T47D (cell line): ENCODE measurements at places on chromosomes 2 and 18.
A peak's percentile ranks its signal among the peaks of the same experiment; 100 is the strongest.

- DNase-seq: no peak
Measured at GRCh38 chr2:230137902-230138539, 69.3 kb upstream of the SLC16A14 start.

DNA sequence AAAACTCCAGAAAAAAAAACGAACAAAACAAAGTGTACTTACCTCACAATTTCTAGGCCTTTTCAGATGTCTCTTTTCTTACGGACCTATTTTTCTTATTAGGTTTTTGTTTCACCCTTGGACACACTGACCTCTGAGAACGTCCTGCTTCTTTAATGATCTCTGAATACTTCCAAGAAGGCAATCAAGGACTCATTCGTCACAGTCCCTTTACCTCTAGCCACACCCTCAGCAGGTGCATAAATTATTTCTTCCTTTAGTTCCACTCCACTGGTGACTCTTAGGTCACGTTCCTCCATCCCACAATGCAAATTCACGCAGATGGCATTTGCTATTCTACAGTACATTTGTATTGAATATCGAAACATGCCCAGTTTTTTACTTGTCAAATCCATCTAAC lies 21.9 kb downstream of the PELI1 start:
- DNase-seq: no peak

- no peak for DNase-seq
Measured at GRCh38 chr2:222698276-222698675, 26.8 kb downstream of the MOGAT1 start.

DNA sequence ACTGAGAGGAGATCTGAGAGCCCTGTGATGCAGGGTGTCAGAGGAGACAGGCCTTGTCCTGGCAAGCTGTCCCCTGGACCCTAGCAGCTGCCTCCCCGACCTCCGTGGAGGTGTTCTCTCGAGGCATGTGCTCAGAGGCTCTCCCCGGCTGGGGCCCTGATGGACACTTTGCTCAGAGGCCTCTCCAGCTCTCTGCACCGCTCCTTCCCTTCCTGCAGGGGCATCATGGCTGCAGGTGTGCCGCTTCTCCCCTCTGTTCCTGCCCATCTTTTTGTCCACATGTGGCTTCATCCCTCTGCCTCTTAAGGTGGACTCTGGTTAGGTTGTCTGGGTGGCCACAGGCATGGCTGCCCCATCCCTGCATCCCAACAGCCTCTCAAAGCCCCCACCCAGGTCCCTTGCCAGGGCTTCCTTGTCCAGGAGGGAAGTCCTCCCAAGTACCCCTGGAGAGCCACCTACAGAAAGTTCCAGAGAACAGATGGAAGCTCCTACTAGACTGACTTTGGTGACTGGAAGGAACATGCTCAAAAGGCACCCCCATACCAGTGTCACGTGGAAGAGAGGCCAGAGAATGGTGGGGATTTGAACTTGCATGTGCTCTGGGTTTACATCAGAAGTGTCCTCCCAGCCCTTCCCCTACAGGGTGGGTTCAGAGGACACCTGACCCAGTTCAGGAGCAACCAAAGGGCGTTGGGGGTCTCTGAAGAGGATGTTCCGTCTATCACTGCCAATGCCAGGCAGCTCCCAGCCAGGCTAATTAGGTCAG lies 120.4 kb downstream of the KLHL29 start:
- DNase-seq: no peak

DNA sequence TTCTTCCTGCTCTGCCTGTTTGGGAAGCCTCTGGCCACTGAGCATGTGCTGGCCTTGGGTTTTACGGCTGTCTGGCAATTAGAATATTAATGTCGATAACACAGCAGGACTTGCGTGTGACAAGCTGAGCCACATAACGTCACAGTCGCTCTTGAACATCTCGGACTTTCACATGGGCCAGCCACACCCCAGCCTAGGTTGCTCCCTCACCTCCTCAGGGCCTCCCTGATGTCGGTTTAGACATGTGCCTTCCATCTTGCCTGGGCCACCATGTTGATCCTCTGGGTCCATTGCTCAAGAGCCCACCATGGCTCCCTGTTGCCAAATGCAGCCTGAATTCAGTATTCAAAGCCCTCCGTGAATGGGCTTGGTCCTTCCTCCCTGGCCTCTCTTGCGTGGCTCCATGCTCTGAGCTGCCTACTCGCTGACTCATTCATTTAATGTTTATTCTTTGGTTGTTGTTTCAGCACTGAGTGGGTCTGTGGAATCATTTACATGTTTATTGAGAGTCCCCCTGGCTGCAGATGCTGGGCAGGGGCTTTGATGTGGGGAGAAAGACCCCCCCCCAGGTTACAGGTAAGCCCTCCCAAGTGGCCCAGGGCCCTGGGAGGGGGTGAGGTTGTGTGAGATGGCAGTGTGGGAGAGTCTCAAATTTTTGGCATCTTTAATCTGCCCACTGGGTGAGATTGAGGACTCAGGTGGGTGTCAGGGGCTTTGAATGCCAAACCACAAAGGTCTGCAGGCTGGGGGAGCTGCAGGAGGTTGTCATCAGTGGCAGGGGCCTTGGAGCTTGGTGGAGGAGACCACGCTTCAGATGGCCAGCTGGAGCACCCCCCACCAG lies 62.0 kb downstream of the ODC1 start:
- DNase-seq: no peak

GRCh38 chr2:157441072-157441454 lies 2.8 kb downstream of the CYTIP start:
- no peak for DNase-seq

DNA sequence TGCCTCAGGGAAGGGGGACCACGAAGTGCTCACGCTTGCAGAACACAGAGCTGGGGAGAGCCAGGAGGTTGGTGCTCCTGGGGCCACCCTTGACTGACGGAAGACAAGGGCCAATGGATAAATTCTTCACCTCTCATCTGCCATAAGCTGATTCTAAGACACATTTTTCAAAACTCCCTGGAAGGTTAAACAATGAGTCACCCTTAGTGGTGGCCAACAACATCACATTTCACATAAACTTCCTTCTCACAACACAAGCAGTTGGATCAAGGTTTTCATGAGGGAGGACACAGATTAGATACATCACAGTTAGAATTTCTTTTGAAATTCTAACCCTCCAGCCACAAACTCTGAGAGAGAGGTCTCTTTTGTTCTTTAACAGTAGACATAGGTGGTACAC lies 713.6 kb upstream of the POU3F3 start:
- no peak for DNase-seq

- DNase-seq: no peak
Measured at GRCh38 chr2:161033059-161033660, 127.1 kb upstream of the TANK start.

- DNase-seq: no peak
Measured at GRCh38 chr2:155145758-155146229, 447.3 kb downstream of the KCNJ3 start.

GRCh38 chr18:54845787-54846186 lies 17.5 kb downstream of the RAB27B start:
- no peak for DNase-seq

- DNase-seq: no peak
Measured at GRCh38 chr18:36281936-36282335, 15.6 kb upstream of the FHOD3 start.

DNA sequence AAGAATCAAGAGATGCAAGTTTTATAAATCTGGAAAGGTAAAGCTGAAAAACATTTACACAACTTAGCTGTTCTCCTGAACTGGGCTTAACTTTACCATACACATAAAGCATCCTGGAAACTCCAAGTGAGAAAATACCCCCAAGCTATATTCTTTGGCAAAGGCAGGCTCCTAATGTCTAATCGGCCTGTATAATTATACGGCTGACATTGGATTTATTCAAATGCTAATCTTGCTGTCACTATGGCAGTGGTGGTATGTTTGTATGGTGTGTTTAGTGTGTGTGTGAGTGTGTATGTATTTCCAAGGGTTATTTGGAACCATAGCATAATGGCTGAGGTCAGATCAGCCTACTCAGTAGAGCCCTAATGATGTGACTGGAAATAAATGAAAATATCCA lies 1031.8 kb upstream of the ZEB2 start:
- DNase-seq: no peak

- DNase-seq: no peak
Measured at GRCh38 chr2:119076713-119077112, 81.8 kb downstream of the C1QL2 start.

DNA sequence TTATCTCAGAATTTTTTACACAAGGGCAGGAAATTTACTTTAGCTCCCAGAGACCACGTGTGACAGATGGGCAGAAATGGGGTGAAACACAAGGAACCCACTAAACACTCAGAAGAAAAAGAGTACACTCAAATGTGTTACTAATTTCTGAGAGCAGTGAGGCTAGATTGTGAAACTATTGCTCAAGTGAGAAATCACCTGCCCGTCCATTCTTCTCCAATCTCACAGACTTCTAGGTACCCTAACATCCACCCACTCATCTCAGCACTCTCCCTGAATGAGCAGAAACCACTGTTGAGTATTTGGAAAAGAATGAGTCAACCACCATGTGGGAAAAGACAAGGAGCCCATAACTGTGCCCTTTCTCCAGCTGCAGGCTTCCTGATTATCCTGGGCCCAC lies 293.0 kb upstream of the CDH2 start:
- DNase-seq: no peak

GRCh38 chr2:182379241-182379640 lies 47.6 kb downstream of the PDE1A start:
- DNase-seq: no peak

GRCh38 chr2:8477552-8478470 lies 204.0 kb upstream of the ID2 start:
- no peak for DNase-seq

- DNase-seq: no peak
Measured at GRCh38 chr2:224175538-224175937, 136.5 kb upstream of the SERPINE2 start.

DNA sequence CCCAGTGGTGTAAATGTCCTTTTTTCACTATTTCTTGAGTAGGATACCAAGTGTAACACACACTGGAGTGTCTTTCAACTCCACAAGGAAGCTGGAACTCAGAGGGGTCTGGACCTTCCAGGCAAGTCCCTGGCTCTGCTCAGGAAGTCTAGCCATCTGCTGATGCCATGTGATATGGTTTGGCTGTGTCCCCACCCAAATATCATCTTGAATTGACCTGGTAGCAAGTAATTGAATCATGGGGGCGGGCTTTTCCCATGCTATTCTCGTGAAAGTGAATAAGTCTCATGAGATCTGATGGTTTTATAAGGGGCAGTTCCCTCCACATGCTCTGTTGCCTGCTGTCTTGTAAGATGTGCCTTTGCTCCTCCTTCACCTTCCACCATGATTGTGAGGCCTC lies 99.4 kb upstream of the CDC42EP3 start:
- DNase-seq: no peak

DNA sequence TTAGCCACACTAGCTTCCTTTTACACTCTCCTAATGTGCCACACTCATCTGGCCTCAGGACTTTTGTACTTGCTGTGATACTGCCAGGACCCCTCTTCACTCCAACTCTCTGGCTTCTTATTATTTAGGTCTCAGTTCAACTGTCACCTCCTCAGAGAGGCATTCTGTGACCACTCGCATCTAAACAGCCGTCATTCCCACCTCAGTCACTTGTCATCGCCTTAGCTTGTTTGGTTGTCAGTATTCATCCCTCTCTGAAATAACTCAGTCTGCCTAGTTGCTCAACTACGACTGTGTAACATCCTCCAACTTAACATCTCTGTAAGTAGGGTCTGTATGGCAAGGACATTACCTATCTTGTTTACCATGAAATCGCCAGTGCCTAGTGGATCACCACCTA lies 27.2 kb downstream of the MGAT4A start:
- no peak for DNase-seq

GRCh38 chr2:107267086-107267485 lies 381.1 kb upstream of the ST6GAL2 start:
- no peak for DNase-seq

GRCh38 chr2:30410217-30410616 lies 36.8 kb upstream of the LCLAT1 start:
- no peak for DNase-seq

DNA sequence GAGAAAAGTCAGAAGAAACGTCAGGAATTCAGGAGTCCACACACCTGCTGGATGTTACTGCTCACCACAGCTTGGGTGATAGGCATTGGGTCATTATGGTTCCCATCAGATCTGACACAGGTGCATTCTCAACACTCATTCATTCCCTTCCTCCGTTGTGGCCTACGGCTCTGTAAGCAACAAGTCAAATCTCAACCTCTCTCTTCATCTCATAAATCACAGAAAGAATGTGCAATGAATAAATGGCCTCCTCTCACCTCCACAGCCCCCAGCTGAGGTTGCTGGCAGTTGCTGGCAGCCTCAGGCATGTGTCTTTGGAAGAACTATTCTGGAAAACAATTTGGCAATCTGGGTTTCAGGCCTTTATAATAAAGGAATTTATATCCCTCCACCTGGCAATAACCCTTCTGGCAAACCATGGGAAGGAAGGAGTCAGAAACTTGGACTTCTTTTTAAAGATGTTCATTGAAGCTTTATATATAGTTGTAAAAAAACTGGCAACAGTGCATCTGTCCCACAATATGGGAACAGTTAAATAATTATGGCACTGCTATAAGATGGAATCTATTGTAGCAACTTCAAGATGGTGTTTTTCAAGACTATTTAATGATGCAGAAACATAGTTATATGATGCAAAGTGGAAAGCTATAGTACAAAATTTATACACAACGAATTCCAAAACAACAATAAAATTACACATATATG lies 175.4 kb downstream of the ANAPC1 start:
- DNase-seq: peak; percentile 42

- DNase-seq: no peak
Measured at GRCh38 chr2:75194184-75194868, 5.0 kb downstream of the TACR1 start.

DNA sequence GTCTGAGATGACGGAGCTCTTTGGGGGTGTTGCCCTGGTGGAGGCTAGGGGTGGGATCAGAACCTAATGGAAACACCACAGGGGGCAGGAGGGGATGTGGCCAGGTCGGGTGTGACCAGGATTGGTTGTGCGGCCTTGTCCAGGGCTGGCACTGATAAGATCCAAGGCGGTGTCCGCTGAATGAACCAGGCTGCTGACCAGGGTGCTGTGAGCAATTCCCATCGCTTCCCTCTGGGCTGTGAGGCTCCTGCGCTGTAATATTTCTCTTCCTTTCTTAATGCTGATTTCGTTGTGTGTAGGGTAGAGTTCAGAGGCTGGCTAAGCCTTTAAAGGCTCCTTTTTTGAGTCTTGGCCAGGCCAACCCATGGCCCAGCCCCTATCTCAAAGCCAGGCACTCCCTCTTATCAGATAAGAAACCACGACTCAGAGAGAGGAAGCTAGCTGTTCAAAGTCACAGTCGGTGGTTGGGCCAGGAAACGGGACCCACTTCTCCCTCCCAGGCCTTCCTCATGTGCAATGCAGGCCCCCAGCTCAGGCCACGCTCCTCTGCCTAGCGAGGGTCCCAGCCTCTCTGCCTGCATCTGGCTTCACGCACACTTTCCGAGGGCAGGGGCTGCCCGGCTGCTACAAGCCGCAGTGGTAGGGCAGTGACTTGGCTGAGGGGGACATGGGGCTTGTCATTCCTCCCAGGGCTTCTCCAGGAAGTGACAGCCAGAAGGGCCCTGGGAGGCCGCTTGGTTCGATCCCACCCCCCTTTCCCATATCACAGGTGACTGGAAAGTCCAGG lies 26.0 kb upstream of the FOSL2 start:
- no peak for DNase-seq

GRCh38 chr18:50096766-50097435 lies 98.0 kb downstream of the MYO5B start:
- DNase-seq: no peak
